ENCODE measurements at places on chromosomes 1 and 21.

- DNase-seq: no peak
These were observed at the start of gene FAAP20 for GRCh38 chr1:2194319-2194897. Gene FAAP20, minus strand, starts transcription at chr1:2194772. Its CDS starts 23 bp downstream, at chr1:2194749.

GRCh38 chr1:183636334-183636682 is 725 bp upstream of the ARPC5 start:
- no peak for DNase-seq

- DNase-seq: peak; percentile 82
These were observed 19.7 kb upstream of the ALDH9A1 start for GRCh38 chr1:165717918-165718515.

- DNase-seq: no peak
These were observed 4.1 kb upstream of the EVA1B start for GRCh38 chr1:36327421-36328087.

- DNase-seq: no peak
These were observed 31.3 kb upstream of the RUNX3 start for GRCh38 chr1:24961334-24961733.

DNA sequence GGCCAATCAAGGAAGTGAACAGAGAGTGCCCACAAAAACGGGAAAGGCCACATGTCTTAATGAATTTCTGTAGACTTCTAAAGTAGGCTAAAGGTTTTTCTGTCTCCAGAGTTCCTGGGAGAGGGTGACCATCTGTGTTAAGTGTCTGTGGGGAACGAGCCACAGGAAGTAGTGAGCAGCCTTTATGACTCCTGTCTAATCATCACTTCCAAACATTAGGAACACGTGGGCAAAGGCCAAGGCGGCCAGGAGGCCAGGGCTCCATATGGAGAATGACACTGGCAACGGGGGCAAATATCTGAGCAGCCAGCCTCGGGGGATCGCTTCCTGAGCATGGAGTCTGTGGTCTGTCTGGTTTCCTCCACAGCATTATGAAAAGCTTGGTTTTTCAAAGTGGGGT is 7.1 kb downstream of the FAM89A start:
- DNase-seq: no peak

- no peak for DNase-seq
These were observed 19.3 kb upstream of the PTPRF start for GRCh38 chr1:43511394-43511793.

DNA sequence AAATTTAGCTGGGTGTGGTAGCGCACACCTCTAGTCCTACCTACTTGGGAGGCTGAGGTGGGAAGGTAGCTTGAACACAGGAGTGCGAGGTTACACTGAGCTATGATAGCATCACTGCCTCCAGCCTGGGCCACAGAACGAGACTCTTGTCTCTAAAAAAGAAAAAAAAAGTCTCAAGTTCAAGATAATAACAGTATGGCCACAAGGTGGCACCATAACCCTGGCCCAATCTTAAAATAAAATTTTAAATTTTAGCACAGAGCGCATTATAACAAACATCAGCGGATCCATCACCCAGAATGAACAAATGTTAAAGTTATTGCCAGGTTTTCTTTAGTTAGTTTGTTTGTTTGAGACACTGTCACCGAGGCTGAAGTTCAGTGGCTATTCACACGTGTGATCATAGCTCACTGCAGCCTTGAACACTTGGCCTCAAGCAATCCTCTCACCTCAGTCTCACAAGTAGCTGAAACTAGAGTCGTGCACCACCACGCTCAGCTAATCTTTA is 2.9 kb upstream of the HTR6 start:
- peak; percentile 84 for DNase-seq

DNA sequence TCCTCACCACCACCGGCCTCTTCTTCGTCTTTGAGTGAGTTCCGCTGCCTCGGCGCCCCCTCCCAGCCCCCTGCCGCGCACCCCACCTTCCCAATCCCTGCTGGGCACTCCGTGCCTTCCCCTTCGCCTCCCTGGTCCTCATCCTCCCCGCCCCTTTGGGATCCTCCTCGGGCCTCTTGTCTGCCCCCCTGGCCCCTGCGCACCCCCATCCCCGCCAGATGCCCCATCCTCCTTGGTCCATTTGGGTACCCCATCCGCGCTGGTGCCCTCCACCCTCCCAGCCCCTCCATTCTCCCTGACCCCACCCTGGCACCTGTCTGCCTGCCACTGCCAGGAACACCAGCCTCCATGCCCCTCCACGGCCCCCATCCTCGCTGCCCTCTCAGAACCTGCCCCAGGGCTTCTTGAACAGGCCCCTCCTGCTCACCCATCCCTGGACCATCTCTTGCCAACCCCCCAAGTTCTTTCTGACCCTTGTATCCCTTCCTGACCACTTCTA is 667 bp downstream of the ZDHHC18 start:
- peak; percentile 64 for DNase-seq

- no peak for DNase-seq
These were observed 4.4 kb downstream of the DVL1 start for GRCh38 chr1:1344655-1345361.

GRCh38 chr1:239123260-239123659 is 263.1 kb upstream of the CHRM3 start:
- DNase-seq: no peak

GRCh38 chr1:118148034-118148433 is 37.0 kb downstream of the SPAG17 start:
- no peak for DNase-seq

DNA sequence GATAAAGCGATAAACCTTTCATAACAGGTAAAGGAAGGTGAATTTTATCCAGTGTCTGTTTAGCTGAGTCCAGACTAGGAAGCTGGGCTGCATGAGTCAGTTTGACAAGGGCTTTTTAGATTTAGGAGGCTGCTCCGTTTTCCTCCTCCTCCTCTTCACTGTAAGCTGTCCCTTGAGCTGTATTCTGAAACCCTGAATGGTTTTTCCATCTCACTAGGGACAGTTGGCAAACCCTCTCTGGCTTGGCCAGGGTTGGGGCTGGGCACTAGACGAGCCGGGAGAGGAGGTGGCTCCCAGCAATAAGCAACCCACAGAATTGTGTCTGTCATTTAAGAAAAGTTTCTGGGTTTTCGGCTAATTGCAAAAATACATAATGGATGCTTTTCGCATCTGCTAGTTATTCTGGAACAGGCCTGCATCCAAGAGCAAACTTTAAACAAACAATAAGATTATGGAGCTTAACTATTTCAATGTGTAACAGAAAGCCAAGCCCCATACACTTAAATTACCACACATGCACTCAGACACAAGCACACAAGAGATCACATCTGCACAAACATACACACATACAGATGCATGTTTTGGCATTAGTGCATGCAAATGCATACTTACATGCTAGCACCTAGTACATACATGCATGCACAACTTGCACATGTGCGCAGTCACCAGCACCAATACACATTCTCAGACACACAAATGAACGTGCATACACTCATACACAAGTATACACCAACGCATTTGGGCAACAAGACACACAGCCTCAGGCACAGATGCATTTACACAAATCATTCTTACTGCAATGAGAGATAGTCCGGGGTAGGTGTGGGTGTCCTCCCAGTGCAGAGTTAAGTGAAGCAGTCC is 27.8 kb upstream of the FOXE3 start:
- no peak for DNase-seq

DNA sequence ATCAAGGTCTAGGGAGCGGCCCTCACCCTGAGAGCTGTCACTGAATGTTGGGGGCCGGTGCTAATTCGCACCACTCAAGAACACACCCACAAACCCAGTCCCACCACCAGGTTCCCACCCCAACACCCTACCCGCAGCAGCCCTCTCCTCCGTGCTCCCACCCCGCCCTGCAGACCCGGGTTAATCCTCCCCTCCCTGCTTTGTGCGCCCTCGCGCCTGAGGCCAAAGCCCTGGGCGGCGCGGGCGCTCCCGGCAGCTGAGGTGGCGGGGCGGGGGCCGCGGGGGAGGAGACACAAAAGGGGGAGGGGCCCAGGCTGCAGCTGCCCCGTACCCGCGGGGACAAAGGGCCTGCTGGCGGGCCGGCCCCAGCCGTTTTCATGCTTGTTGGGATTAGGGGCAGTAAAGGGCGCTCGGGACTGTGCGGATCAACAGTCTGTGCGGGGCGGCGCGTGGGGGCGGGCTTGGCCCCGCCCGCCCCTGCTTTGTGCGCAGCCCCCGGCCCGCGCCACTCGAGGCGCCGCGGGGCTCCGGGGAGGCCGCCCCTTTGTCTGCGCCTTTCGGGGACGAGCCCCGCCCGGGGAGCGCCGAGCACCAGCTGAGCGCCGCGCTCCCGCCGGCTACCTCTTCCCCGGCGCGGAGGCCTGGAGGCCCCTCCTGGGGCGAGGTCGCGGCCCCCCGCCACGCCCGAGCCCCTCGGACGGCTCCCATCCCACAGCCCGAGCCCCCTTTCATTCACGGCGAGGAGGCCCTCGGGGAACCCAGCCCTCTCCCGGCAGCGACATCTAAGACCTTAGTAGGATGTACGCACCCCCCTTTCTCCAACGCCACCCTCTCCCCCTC is 10.9 kb downstream of the C1orf216 start:
- DNase-seq: peak; percentile 79

DNA sequence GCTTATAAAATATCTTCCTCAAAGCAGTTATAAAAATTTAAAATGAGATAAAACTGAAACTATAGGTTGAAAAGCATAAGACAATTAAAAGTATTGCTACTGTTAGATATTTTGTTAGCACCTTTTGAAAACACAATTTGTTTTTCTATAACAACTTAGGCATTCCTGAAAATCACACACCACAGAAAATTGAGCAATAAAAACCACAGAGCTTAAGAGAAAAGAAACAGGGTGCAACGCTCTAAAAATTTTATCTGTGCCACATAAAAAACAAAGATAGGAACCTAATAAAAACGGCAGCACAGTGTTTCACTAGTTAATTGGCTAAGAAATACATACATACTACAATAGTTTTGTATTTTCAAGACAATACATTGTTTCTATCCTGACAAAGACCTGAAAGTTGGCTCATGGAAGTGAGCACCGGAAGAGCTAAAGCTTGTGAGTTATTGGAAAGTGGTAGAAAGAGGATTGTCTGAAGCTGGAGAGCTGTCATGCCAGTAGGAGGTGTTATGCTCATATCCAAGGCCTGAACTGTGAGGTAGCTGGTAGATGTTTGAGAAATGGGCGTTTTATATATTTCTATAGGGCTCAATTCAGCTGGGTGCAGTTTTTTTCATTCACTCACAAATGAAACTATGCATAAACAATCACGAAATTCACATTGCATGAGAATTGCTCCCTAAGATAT is 45.8 kb downstream of the RGS7 start:
- no peak for DNase-seq

- DNase-seq: peak; percentile 61
These were observed 825 bp downstream of the TMEM39B start for GRCh38 chr1:32073299-32074229.

- DNase-seq: no peak
These were observed 73.1 kb upstream of the LRRN2 start for GRCh38 chr1:204758601-204759000.

DNA sequence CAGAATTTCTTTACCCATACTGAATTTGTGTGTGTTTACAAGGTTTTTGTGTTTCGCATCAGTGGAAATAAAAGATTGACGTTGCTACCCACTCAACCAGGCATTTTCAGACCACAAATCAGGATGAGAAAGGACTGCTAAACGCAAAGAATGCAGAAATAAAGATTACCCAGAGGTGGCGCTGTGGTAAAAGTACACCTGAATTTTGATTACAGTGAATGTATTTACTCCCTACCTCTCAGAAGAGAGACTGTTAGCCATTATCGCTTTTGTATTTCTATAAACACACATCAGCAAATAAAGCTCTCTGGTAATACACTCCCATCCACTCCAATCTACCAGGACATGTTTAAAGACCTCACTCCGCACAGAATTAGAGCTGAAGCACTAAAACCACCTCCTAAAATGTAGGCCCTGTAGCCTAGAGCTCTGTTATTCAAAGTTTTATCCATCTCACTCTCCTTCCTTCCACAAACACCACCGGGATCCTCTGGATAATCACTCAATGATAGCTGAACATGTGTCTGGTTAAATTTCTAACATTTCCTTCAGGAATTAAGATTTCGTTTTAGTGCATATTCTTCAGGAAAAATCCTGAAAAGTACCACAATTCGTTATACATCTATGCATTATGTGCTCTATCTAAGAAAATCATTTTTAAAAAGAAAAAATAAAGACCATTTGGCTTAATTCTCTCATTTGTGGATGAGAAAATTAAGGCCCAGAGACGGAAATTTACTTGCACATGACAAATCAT is 2.5 kb upstream of the LMO4 start:
- peak; percentile 89 for DNase-seq

- DNase-seq: no peak
These were observed 55.5 kb downstream of the MORN1 start for GRCh38 chr1:2335721-2336455.

DNA sequence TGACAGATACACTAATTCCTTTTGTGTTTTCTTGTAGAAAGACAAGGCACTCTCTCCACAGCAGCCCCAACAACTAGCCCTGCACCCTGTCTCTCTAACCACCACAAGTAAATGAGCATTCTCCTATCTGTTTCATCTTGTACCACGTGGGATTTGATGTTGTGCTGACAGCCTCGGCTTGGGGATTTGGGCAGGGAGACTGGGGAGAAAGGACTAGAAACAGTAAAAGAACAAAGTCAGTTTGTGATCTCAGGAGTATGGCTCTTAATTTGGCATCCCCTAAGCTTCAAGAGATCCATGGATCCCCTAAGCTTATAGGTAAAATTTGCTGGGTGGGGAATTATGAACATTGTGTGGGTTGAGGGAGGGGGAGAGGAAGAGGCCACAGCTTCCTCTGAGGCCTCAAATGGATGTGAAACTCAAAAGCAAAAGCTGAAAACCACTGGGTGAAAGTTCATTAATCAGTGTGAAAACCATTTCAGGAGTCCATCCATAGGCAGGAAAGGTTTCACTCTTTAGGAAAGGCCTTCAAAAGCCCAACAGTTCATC is 3.1 kb downstream of the C1orf162 start:
- peak; percentile 87 for DNase-seq

- DNase-seq: no peak
These were observed 13.1 kb downstream of the EVA1C start for GRCh38 chr21:32425628-32426027.

DNA sequence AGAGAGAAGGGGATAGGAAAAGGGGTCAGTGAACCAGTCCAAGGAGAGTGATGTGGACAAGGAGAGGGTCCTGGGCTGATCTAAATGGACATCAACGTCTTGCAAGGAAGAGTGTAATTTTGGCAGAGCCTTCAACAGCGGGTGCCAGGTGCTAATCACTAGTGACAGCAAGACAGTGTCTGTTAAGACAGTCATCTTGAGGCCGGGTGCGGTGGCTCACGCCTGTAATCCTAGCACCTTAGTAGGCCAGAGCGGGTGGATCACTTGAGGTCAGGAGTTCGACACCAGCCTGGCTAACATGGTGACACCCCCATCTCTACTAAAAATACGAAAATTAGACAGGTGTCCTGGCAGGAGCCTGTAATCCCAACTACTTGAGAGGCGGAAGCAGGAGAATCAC is 12.2 kb upstream of the PADI6 start:
- DNase-seq: no peak

Data from activated CD4-positive, alpha-beta T cell treated with anti-CD3 and anti-CD28 coated beads, Interleukin-2, amount 10 ng/mL, durations not matched to agents 24 days and 14 days (primary cell).